ENCODE measurements at places on chromosomes 3 and 15.
A peak's percentile ranks its signal among the peaks of the same experiment; 100 is the strongest.

GRCh38 chr15:42119446-42119760 is 25.0 kb upstream of the PLA2G4D start:
- DNase-seq = no peak

DNA sequence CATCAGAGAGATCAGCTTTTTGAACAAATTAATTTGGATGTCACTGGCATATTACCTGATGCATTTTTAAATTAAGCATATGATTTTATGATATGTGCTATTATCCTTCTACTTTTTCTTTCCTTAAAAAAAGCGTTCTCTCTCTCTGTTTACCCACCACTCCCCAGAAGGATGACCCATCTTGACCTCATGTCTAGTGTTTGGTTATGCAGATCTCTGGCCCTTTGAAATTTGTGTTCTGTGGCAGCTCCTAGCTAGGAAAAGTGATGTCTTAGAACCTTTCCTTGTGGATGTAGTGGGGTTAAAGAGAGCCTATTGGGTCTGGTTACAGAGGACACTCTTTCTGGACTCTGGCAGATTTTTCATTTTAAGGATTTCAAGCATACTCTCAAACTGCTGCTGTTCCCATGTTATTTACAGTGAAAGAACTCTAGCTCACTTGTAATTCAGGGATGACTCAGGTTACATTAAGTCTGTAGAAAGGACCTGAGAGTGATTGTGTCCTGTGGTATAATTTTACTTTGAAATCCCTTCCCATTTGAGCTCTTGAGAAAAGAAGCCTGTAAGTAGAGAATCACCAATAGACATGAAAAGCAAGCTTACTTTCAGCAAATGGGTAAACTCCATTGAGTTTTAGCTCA is 23.8 kb downstream of the ARHGEF26 start:
- no peak for DNase-seq

DNA sequence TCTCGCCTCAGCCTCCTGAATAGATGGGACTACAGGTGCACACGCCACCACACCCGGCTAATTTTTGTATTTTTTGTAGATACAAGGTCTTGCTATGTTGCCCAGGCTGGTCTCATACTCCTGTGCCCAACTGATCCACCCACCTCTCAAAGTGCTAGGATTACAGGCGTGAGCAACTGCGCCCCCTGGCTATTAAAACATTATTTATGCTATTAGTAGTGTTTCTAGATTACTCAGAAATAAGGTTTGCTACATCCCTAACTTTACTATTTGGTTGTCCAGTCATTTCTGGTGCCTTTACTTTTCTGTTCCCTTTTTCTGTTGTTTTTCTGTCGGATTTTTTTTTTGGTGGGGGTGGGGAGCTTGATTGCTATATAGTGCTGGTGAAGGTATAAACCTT is 393.6 kb upstream of the TPM1 start:
- DNase-seq = no peak

DNA sequence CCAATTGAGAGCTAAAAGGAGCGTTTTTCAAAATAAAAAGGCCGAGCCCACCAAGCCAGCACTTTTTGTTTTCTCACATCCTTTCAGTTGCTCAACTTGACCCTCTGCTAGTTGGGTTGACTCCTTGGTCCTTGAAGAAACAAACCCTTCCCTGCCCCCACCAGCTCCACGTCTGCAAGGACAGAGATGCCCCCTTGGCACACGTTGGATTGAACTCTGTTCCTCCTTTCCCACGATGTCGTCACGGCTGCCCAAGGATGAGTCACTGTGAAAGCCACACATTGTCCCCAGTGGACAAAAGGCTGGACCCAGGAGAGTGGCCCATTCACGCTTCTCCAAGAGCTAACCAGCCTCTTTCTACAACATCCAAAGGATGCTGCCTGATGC is 43.0 kb upstream of the SPATA12 start:
- DNase-seq = no peak

GRCh38 chr15:59245559-59245958 is 38.9 kb downstream of the LDHAL6B start:
- no peak for DNase-seq

- no peak for DNase-seq
Measured at GRCh38 chr3:16474920-16475319, 38.6 kb downstream of the RFTN1 start.

DNA sequence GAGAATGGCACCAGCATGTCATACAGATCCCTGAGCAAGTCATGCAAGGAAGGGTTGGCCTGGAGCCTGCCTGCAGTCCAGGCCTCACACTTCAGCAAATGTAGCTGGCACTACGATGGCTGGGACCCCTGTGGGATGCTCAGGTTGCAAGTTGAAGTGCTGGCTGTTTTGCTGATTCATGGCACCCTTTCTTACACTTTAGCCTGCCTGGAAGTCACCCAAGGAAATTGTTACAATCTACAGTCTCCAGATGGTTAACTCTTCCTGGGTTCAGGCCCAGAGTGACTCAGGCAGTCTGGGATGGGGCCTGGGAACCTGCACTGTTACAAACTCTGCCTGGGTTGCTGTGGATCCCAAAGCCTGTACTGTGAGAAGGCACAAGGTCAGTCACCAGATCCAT is 91.0 kb upstream of the SLC6A11 start:
- DNase-seq = no peak

- DNase-seq = no peak
Measured at GRCh38 chr3:45832699-45833098, 9.2 kb downstream of the LZTFL1 start.

DNA sequence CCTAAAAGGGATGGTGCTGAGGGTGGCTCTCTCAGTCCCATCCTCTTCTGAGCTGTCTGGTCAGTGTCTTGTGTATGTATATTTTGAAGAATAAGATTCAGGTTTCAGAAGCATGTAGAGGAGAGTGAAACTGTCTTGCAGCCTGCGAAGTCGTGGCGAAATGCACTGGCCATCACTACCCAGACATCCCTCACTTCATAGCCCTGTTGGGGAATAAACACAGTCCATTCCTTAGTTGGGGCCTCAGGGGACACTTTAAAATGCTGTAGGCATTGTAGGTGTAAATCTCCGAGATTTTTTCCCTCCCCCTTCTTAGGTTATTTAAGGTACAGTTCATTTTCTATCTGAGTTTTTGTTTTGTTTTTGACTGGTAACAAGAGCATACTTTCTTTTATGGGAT is 93.8 kb downstream of the DNASE1L3 start:
- no peak for DNase-seq

- no peak for DNase-seq
Measured at GRCh38 chr3:32310336-32310735, 71.9 kb downstream of the CMTM8 start.

DNA sequence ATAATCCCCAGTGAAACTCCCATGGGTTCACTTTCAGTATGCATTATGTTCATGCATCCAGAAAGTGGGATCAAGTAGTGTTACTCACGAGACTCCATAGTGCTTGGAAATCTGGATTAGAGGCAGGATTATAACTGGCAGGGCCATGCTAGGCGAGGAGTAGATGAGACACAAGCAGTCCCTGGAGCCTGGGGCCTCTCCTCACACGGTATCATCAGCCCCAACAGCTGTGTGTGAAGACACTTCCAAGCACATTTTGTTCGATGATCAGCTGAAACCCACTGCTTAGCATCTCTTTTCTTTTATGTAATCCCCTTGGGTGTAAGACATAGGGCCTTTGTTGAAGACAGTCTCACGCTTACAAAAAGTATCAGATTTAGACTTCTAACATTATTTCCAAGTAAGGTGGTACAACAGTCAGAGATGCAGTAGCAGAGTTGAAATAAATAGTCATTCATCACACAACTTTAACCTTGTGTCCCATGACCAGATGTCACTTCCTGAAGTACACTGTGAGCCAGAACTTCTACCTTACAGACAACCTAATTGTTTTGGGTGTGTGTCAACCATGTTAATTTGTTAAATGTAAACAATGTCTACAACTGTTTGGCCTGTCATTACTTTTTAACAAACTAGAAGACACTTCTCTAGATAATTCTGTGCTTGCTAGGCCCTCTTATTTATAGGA is 116.9 kb downstream of the GADL1 start:
- DNase-seq = no peak

GRCh38 chr3:144429719-144430121 is 458.1 kb downstream of the DIPK2A start:
- DNase-seq = no peak

DNA sequence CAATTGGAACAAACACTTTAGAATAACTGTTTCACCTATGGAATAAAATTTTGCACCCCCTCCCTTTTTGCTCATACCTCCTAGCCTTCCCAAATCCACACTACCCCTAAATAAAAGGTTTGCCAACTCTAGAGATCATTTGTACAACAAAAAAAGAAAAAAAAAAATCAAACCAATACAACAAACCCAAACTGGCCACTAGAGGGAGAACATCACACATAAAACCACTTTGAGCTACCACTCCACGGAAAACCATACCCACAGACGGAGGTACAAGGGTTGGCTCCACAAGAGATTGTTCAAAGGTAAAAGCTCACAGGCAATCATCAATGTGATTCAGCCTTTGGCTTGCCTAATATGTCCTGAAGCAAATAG is 47.6 kb downstream of the SETMAR start:
- DNase-seq = peak; percentile 50

DNA sequence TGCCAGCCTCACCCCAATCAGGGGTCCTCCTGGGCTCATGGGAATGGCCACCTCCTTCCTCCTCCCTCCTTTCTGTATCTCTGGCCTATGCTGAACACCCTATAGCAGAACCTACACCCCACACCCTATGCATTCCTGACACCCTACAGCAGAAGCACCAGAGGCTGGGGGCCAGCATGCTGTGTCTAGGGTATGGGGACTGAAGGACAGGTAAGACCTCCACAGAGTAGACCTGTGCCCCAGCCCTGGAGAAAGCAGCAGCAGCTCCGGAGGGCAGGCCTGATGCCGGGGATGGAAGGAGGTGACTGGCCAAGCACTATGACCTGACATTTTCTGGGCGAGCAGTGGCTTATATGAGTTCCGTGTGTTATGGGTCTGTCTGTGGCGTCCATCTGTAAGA is 66.9 kb downstream of the TLE3 start:
- no peak for DNase-seq

GRCh38 chr3:38154625-38155255 is 10.6 kb upstream of the OXSR1 start:
- no peak for DNase-seq

- no peak for DNase-seq
Measured at GRCh38 chr3:192207651-192208050, 519.7 kb downstream of the FGF12 start.

- no peak for DNase-seq
Measured at GRCh38 chr15:90362936-90363212, 10.8 kb downstream of the ZNF774 start.

- DNase-seq = no peak
Measured at GRCh38 chr15:83446904-83447709, at the start of gene SH3GL3. SH3GL3 (plus strand) TSS chr15:83447341; CDS start chr15:83447534, 193 bp downstream.

DNA sequence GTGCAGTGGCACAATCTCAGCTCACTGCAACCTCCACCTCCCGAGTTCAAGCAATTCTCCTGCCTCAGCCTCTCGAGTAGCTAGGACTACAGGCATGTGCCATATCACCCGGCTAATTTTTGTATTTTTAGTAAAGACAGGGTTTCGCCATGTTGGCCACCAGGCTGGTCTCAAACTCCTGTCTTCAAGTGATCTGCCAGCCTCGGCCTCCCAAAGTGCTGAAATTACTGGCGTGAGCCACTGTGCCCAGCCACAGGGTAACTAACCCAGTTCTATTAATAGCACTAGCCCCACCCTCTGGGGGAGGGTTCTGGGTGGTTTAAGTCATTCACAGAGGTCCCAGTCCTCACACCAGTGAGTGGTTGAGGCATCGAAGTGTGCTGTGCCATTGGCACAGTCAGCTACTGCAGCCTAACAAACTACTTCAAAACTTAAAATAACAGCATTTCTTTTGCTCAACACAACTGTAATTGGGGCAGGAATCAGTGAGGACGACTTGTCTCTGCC is 44.0 kb downstream of the RHCG start:
- DNase-seq = no peak

DNA sequence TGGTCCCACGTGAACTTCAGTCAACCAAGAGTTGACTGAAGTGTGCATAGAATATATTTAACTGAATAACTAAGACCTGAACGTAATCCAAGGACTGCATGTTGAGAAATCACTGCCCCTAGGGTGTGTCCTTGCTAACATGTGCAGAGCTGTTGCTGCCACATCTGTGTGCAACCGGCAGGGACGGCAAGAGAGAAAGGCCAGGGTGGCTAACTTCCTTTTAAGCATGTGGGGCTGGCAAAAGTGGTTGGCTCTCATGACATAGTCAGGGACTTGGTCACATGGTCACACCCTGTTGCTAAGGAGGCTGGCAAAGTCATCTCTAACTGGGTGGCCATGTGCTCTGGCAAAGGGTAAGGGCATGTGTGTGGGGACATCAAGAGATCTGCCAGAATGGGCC is 52.4 kb downstream of the GASK1A start:
- no peak for DNase-seq

DNA sequence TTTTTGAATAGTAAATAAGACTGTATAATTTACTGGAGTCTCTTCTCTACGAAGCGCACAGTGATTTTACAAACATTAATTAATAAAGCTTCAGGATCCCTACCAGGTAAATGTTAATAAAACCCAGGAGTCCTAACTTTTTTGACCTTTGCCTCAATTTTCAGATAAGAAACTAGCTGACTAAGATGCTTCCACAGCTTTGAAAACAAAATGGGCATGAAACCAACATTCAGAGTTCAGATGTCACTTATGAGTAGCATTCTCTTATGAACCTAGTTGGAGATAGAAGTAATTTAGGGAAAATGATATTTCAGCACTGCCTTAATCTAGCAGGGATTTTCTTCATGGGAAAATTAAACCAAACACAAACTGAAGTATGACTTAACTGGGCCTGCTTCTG is 13.0 kb upstream of the FHIT start:
- no peak for DNase-seq

- no peak for DNase-seq
Measured at GRCh38 chr3:152709659-152710058, 125.3 kb upstream of the P2RY1 start.

GRCh38 chr3:28859897-28860296 is 421.0 kb upstream of the RBMS3 start:
- no peak for DNase-seq

DNA sequence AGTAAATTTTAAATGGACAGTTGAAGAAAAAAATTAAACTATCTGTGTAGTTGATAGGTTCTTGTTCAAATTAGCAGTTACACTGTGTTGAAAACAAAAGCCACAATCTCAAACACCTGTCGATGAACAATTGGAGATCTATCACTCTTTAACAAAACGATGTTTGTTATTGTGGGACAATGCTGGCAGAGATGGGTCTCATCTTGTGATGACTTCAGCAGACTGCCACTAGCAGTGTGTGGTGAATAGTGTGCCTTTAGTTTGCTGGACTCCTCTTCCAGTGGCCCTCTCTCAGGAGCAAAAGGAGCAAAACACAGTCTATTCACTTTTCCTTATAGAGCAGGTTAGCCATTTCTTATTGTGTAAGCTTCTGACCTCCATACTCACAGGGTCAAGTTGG is 14.7 kb upstream of the TRIM59 start:
- no peak for DNase-seq

GRCh38 chr3:9473496-9474065 is 76.2 kb downstream of the SETD5 start:
- DNase-seq = no peak

- DNase-seq = no peak
Measured at GRCh38 chr3:115804200-115804599, 180.9 kb downstream of the GAP43 start.

GRCh38 chr15:69609776-69610175 is 157.2 kb downstream of the RPLP1 start:
- DNase-seq = no peak

GRCh38 chr3:108489776-108490175 is 20.6 kb downstream of the MYH15 start:
- DNase-seq = peak; percentile 39
